ENCODE measurements at places on chromosomes 2 and 18.
A peak's percentile ranks its signal among the peaks of the same experiment; 100 is the strongest.

GRCh38 chr2:236369661-236370062 is 105.5 kb upstream of the ASB18 start:
- no peak for DNase-seq

DNA sequence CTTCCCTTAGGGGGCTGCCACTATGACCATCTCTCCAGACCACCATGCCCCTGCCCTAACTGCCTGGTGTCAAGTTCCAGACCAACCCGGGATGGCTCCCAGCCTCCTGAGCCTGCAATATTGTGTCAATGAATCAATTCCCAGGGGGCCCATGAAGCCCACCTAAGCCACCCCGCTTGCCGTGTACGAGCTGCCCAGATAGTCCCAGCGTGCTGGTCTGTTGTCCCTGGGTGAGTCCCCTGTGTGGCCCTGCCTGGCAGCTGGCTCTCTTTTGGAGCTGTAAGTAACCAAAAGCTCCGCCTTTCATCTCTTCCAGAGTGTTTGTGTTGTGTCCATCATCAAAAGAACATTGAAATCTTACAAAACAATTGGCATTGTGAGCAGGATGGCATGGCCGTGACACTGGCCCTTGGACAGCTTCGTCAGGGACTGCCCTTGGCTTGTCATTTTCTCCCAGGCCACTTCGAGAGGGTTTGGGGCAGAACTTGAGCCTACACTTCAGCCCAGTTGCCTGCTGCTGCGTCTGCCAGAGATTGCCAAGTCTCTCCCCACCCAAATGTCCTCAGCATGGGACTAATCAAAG is 11.3 kb upstream of the MAL start:
- no peak for DNase-seq

DNA sequence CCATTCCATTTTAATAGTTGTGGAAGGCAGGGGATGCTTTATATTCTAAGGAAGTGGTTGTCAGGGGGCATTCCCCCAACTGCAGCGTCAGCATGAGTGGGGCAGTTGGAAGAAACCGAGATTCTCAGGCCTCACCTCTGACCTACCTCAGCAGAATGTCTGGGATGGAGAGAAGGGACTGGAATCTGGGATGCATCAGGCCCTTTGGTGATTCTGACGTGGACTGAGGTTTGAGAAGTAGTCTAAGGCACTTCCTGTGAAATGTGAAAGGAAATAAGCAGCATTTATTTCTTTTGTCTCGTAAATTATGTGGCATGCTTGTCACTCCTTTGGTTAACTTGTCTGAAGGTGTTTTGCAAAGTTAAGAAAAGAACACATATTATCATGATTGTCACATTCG is 540.7 kb upstream of the NETO1 start:
- DNase-seq: no peak

GRCh38 chr2:9656270-9656766 is 25.5 kb upstream of the YWHAQ start:
- peak; percentile 20 for DNase-seq

DNA sequence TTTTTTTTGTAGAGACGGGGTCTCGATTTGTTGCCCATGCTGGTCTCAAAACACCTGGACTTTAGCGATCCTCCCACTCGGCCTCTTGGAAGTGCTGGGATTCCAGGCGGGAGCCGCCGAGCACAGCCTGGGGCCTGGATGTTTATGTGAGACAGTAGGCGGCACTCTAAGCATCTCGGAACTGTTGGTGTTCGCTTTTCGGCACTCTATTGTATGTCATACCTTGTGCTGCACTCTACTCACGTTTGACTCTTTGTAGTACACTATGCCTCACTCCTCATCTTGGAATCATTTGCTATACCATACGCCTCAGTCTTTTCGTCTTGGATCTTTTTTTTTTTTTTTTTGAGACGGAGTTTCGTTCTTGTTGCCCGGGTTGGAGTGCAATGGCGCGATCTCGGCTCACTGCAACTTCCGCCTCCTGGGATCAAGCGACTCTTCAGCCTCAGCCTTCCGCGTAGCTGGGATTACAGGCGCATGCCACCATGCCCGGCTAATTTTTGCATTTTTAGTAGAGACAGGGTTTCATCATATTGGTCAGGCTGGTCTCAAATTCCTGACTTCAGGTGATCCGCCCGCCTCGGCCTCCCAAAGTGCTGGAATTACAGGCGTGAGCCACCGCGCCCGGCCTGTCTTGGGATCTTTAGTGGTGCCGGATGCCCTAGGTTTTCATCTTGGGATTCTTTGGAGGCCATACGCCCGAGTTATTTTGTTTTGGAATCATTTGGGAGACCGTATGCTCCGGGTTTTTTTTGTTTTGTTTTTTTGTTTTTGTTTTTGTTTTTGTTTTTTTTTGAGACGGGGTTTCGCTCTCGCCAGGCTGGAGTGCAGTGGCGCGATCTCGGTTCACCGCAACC is 24.2 kb upstream of the ZDBF2 start:
- DNase-seq: no peak

- DNase-seq: no peak
Measured at GRCh38 chr18:35348001-35348400, 3.8 kb upstream of the ZNF24 start.
